NCI-H1417 treated with DMSO at 0.1 percent for 48 hours (cell line): ENCODE measurements at places on chromosomes 2 and 18.

DNA sequence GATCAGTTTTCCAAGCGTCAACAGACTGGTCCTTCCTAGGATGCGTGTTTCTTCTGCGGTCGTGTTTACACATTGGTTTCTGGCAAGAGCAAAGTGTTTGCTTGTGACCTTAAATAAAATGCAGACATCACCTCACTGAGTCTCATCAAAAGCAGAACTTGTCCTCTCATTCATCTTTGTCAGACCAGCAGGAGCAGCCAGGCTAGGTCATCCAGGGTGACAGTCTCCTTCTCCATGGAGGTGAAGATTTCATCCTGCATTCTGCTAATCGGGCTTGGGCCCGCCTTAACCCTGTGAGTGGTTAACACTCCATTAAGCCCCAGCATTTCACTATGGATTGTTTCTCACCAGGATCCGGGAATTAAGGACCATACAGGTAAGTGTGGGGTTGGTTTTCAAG lies 64.2 kb upstream of the PID1 start:
- DNase-seq, result no peak

- no peak for DNase-seq
Observed at GRCh38 chr2:197108758-197109157, 182.3 kb upstream of the PGAP1 start.

DNA sequence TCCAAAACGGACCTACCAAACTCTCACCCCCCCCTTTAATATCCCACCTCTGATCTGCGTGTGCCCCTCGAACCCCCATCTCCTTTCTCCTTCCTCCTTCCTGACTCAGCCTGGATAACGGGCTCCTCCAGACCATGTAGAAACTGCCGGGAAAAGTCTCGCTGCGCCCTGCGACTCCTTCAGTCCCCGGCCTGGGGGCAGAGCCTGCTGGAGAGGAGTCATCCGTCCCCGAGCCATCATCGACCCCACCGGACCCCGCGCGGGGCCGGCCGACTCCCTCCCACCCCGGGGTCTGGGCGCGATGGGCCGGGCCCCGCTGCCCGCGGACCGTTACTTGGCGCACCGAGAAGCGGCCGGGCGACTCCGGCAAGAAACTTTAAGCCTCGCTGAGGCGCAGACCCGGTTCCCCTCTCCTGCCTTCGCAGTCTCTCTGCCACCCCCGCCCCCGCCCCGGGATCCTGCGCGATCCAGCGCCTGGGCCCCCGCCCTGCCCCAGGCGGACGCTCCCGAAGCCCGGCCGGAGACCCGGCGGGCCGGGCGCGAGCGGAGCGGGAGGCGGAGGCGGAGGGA lies 3.4 kb downstream of the ZEB2 start:
- no peak for DNase-seq

DNA sequence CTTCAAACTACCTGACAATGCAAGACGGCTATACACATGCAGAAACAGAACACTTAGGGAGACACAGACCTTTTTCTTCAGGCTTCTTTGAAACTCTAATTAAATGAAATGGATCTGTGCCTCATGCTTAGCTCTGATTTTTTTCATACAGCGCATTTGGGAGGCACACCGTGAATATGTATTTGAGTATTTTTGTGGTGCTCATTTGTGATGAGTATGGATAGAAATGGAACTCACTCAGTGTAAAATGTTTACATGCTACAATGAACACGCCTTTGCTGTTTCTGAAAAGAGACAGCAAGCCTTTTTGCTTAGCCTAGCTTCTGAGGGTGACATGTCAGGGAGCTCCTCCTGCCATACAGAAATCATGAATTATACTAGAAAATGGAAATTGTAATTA lies 113.3 kb downstream of the FSHR start:
- DNase-seq, result no peak

DNA sequence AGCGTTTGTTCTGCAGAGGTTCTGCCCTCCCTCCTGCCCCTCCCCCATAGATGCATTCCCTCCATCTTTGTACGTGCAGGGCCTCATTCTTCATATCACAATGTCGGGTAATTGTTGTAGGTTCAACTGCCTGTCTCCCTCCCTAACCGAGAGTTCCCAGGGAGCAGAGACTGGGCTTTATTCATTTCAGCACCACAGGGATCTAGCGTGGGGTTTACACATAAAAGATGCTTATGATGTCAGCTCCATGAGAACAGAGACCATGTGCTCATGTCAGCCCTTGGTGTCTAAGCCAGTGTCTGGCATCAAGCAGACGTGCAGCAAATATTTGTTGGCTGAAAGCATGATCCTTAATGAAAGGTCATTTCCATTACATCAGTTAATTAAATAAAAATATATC lies 298.9 kb upstream of the TRIB2 start:
- DNase-seq, result no peak

GRCh38 chr2:191537921-191538320 lies 140.0 kb upstream of the NABP1 start:
- no peak for DNase-seq

- no peak for DNase-seq
Observed at GRCh38 chr2:44295633-44296359, 20.5 kb downstream of the SLC3A1 start.

- no peak for DNase-seq
Observed at GRCh38 chr2:229153951-229154350, 117.1 kb downstream of the PID1 start.

- DNase-seq, result no peak
Observed at GRCh38 chr2:237558961-237559641, 7.3 kb upstream of the PRLH start.

DNA sequence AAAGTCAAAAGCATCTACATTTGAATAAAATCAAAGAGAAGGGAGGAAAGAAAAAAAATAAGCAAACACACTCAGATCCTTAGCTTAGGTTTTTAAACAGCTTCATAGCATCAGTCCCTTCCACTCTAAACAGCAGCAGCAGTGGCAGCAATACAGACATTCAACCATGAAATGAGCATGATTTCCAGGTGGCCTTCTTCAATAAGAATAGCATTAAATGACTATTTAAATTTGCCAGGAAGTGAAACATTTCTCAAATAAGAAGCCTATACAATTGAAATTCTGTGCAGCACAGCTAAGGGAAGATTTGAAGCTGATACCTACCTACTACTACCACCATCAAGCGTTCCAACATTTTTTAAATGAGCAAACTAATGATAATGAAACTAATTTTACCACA lies 138.1 kb upstream of the REG3G start:
- no peak for DNase-seq

DNA sequence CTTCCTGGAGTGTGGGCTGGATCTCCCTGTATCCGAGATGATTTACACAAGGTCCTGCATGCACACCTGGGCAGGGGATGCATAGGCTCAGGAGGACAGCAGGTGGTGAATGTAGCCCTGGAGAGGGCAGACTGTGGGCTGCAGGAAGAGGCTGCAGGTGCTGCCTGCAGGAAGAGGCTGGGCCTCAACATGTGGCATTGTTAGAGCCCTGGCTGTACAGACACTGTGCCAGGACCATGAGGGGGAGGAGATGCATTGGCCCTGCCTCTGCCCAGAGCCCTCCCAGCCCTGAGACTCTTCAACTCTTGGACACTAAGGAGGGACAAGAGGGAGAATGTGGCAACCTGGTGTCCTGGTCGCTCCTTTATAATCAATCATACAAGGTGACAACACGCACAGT lies 392.8 kb downstream of the TNS1 start:
- DNase-seq, result no peak

- no peak for DNase-seq
Observed at GRCh38 chr18:62505669-62506494, 16.9 kb upstream of the ZCCHC2 start.

- DNase-seq, result no peak
Observed at GRCh38 chr2:112256654-112257053, 1.8 kb upstream of the ZC3H8 start.

GRCh38 chr18:295756-296490 lies 28.1 kb upstream of the THOC1 start:
- no peak for DNase-seq

DNA sequence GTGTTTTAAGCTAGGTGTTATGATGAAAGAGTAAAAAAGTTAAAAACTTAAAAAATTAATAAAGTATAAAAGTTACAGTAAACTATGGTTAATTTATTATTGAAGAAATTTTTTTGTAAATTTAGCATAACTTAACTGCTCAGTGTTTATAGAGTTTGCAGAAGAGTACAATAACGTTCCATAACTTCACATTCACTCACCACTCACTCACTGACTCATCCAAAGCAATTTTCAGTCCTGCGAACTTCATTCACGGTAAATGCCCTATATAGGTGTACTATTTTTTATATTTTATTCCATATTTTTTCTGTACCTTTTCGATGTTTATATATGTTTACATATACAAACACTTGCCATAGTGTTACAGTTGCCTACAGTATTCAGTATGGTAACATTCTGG lies 694.8 kb upstream of the SLC39A10 start:
- DNase-seq, result no peak

- no peak for DNase-seq
Observed at GRCh38 chr2:230085201-230085600, 16.5 kb upstream of the SLC16A14 start.

GRCh38 chr2:218536804-218537494 lies 31.2 kb downstream of the USP37 start:
- DNase-seq, result no peak

- DNase-seq, result no peak
Observed at GRCh38 chr2:17538844-17539554, 1.5 kb upstream of the VSNL1 start.

GRCh38 chr2:149021271-149021719 lies 17.2 kb upstream of the LYPD6B start:
- no peak for DNase-seq

DNA sequence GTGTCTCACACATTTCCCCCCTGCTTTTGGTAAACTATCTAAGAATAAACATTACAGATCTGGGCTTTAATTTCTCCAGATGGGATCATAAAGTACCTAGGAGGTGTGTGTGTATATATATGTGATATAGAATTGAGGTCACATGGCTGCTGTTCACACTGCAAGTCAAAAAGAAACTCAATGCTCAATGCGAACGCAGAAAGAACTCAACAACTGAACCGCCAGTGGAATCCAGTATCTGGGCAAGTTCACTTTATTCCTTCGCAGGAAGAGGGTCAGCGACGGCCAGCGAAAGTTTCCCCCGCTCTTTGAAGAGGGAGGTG lies 17.7 kb downstream of the POU3F3 start:
- DNase-seq, result no peak

DNA sequence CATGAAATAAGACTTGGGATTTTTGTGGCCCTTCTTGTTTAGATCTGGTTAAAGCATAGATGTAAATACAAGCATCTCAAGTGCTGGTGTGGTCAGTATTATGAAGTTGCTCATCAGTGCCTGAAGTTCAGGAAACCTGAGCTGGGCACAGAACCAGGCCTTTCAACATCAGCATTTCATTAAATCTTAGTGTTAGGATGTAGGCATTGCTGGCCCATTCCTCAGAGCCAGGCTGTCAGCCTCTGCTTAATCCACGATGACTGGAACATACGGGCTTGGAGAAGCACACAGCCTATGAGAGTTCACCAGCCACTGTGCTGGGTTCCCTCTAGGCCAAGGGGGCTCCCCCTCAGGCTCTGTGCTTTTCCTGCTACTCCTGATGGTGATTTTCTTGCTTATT lies 270.2 kb downstream of the EN1 start:
- DNase-seq, result no peak

DNA sequence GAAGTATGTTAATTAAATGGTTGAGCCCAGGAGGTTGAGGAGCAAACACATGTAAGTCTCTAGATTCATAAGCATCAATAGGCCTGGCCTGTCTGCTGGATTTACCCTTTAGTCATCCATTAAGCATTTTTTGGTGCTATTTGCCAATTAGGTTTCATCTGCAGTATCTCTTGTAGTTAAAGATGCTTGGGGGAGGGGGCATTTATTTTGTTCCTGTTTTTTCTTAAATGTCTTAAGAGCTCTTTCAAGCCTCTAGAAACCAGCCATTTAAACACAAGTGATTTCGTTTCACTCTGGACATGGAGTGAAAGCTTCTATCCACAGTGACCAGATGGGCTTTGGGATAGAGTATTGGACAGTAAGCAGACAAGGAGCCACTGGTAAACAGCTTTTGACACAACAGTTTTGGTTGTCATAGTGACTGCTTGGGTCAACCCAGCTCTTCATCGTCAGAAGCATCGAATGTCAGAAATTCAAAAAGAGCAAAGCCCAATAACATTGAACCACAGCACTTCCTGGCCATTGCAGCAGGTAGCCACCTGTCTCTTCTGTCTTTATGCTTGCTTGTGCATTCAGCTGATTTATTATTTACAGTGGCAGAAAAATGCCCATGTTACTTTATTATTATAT lies 4.9 kb downstream of the QPCT start:
- DNase-seq, result peak; percentile 40

- no peak for DNase-seq
Observed at GRCh38 chr2:111938392-111938791, 40.0 kb downstream of the MERTK start.

- DNase-seq, result no peak
Observed at GRCh38 chr2:30139131-30139870, 7.5 kb upstream of the YPEL5 start.

DNA sequence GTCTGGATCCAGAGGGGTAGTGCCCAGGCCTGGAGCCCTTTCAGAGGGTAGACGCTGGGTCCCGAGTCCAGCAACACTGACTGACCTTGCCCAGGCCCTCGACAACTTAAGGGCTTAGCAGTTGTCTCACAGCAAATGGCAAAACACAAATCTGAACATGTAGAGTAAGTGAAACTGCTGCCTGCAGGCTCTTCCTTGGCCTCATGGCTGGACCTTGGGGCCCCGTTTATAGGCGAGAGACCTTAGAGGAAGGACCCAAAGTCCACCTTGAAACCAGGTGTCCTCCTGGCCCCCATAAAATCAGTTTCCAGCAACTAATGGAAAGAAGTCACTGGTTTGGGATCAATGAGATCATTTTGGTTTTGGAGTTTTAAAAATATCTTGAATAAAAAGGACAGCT lies 154.4 kb downstream of the MYO1B start:
- DNase-seq, result no peak
